ENCODE measurements at places on chromosomes 3 and 15.

- DNase-seq: no peak
These were observed 414.6 kb downstream of the FOXP1 start for GRCh38 chr3:71168880-71169411.

- no peak for DNase-seq
These were observed 67.7 kb downstream of the IGF2BP2 start for GRCh38 chr3:185757176-185757575.

DNA sequence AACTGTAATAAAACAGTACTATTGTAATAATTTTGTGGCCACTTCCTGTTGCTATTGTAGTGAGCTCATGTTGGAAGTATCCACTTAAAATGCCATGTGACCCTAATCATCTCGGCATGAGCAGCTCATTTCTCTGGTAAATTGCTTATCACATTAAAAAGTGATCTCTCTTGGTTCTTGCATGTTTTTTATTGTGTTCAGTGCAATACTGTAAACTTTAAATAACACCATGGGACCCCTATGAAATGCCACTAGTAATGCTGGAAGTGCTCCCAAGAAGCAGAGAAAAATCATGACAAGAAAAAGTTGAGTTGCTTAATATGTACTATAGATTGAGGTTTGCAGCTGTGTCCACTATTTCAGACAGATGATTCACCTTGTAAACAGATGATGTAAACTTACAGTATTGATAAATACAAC is 45.6 kb downstream of the NMD3 start:
- DNase-seq: peak; percentile 10

GRCh38 chr3:42752961-42753360 is 20.1 kb downstream of the CCDC13 start:
- DNase-seq: no peak

- DNase-seq: no peak
These were observed 191.1 kb downstream of the KLF13 start for GRCh38 chr15:31517711-31518110.

GRCh38 chr3:111809186-111809585 is 49.9 kb upstream of the PHLDB2 start:
- DNase-seq: no peak

DNA sequence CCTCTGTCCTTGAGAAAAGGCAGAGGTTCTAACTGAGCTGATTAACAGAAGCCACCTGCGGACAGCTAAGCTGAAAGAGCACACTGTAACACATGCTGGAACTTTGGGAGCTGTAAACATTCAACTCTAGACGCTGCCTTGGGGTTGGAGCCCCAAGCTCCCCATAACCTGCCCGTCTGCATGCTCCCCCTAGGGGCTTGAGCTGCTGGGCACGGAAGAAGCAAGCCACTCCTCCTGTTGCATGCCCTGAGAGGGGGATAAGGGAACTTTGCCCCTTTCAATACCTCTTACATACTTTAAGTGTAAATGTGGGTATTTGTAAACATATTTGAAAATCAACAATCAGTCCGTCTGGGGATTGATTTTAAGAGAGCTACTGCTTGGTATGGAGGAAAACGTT is 188.4 kb downstream of the ADAMTSL3 start:
- no peak for DNase-seq

DNA sequence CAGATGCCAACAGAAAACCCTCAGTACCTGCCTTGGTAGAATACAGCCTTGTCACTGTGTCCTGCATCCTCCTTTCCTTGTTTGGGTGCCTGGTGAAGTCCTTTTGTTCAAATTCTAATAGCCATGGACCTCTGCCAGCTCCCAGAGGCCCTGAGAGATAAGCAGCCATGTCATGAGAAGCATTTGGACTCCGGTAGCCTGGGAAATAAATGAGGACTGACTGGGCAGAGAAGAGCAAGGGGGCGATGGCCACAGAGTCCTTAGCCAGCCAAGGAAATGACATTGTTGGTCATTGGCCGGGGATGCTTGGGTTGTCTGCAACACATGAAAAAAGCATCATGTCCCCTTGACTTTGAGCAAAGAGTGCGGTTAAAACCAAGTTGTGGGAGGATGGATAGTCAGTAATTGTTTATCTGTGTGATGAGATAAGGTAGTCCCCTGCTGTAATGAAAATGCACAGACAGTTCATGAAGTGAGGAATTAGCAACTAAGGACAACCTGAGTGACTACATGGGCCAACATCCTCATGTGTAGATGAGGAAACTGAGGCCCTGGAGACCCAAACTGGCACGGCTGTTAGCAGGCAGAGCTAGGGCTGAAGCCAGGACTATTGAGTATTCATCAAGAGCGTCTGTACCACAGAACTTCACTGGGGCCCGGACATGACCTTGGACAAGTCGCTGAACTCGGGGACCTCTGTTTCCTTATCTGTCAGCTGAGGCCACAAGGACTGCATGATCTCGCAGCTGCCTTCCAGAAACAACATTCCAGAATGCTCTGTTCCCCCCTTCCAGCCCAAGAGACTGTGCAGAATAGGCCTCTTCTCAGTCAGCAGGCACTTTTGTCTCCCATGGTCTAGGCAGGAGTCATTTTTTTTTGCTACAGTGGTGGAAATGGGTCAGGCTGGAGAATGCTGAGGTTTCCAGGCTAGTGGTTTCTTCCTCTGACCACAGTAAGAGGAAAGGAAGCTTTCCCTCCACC is 90.5 kb upstream of the CTDSPL start:
- DNase-seq: no peak

DNA sequence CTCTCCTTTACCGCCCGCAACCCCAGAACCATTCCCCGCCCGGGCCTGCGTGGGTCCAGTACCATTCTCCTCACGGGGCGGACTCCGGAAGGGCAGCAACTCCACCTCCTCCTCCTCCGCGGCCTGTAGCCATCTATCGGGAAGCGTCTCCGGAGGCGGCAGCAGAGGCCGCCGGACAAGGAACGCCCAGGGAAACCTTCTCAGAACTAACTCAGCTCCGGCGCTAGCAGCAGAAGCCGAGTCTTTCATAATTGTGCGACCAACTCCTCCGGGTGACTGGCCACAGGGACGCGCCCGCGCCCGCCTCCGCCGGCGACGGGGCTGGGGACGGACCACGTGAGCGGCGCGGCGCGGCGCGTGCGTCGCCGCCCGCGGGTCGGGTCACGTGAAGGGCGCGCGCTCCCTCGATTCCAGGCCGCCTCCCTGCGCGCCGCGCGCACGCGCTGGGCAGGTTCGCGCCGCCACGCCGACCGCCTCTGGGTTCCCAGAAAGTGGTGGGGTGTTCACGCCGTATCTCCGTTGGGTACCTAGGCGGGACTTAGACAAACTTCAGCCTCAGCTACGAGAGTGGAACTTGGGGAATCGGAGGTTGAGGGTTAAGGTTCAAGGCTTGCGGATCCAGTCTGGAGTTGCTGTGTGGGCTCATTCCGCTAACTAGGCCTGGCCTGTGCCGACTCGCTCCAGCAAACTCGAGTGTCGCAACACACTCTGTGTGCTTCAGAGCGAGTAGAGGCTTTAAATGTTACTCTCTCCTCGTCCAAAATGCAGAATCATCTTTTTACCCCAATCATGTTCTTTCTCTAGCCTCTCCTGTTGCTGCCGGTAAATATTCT is at the start of gene TRPM7:
TSS of gene TRPM7 (minus strand) at position 329 of the 833 bp plus-strand sequence. CDS start at position 65, 264 bp downstream.
- peak; percentile 83 for DNase-seq

DNA sequence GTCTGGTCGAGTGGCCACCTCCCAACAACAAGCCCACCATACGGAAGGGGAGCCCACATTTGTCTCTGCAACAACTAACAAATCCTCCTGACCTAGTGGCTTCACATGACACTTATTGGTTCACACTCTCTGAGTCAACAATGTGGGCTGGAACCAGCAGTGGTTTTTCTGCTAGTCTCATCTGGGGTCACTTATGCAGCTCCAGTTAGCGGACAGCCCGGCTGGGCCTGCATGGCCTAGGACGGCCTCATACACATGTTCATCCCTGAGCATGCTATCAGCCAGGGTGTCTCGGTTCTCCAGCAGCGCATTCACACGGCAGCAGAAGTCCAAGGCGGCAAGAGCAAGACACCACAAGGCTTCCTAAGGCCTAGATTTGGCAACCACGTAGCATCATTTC is 281.7 kb downstream of the XXYLT1 start:
- DNase-seq: no peak

DNA sequence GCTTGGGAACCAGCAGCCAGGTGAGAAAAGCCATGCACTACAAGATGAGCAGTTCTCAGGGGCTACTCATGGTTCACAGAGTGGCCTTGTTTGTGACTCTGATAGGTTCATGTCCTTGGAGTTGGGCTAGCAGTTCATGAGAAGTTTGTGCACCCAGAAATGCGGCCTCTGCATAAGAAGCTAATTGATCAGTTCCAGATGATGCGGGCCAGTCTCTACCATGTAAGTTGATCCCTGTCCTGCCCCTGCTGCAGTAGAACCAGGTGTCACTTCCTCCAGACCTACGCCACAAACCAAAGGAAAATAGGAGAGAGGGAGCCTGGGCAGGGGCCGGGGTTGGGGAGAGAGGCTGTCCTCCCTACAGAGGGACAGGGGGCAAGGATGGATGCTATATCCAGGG is 27.2 kb upstream of the MANF start:
- no peak for DNase-seq

DNA sequence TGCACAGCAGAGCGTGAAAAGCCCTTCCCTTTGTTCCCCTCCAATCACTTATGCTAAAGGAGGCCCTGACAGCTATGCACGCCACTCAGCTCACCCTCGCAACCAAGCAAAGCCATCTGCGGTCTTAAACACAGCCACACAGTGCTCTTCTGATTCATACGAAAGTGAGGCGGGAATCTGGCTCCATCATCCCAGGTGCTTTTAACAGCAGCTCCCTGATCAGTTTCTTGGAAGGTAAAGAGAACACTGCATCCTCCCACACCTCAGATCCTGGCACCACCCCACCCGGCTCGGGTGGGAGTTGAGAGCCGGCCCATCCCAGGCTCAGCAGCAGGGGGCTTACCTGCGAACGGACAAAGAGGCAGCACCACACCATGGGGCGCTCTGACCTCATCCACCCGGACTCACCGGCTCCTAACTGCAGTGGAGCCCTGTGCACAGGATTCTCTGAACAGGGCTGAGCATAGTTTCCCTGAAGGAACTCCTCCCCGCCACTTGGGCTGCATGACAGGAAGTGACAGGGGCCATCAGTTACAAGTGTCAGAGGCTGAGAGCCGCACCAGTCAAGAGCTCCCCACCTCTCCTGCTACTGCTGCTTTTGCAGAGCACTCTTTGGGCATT is 114.3 kb upstream of the ARHGEF3 start:
- DNase-seq: no peak

- DNase-seq: no peak
These were observed 50.8 kb upstream of the SYN2 start for GRCh38 chr3:11953350-11953749.

DNA sequence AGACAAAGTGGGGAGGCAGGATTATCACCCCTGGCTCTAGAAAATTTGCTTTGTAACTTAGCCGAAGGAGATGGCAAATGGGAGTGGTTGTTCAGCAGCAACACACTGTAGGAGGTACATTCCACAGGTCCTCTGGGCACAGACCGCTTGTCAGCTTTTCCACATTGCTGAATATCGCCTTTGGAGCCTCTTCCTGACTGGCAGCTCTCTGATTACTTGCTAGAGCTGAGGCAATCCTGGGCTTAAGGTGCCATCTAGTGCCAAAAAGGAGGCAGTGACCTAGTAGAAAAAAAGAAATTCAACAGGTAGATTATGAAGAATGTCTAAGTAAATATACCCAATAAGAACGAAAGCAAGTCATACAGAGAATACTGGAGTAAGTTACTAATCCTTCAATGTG is 13.1 kb upstream of the SCN5A start:
- DNase-seq: no peak

- no peak for DNase-seq
These were observed 125.1 kb downstream of the TJP1 start for GRCh38 chr15:29696950-29697738.

DNA sequence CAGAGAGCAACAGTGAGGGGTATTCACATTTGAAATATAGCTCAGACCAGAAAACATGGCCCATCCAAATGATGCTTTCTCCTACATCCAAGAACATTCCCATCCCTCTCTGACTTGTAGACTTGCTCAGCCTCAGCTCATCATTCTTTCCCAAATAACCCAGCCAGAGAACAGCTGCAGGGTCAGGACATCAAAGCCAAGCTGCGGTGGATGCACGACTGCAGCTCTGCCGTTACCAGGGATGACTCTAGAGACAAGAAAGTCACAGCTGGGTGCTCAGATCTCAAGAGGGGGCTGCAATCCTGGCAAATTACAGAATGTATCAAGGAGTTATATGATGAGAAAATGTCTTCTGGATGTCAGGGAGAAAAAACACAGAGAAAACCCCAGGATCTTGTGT is 944.3 kb downstream of the NTRK3 start:
- DNase-seq: no peak

DNA sequence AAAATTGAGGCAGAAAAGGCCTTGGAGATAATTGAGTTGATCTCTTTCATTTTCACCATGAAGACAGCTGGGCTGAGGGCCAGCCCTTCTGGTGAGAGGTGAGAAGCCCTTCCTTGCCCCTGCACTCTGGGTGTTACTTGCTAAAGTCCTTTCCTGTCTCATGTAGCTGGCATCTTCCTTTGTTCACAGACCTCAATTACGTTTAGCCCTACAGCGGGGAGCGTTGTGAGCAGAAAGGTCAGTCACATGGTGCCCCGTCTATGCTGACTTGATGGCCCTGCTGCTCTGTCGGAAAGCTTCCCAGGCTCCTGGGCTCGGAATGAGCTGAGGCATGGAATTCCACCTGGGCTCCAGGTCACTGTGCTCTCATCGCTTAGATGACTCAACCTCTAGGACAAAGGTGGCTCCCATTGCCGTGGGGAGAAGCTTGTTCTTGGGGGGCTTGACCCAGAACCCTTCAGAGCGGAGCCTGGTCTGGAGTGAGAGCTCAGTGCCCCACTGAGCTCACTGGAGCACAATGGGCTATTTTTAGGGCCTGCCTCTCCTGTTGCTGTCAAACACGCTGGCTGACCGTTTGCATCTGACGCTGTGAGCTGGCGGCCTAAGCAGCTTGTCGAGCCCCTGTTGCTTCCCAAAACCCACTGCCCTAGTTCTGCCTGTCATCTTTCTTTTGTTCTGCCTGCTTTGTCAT is 47.0 kb downstream of the RPLP1 start:
- no peak for DNase-seq

DNA sequence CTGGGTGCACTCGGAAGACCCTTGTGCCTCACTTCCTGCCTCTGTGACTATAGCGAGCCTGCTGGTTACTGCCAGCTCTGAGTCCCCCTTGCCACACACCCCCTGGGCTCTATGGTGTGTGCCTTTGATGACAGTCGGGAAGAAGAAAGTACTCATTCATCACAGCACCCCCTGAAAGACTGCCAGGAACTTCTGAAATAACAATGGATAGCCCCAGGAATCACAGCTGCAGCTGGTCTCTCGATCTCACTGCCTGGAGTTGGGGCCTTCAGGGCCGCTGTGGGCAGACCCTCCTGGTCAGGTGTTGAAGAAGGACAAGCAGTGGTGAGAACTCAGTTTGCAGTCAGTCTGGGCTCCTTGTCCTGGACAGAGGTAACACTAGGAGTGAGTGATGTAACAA is 9.8 kb upstream of the RPP14 start:
- DNase-seq: no peak

DNA sequence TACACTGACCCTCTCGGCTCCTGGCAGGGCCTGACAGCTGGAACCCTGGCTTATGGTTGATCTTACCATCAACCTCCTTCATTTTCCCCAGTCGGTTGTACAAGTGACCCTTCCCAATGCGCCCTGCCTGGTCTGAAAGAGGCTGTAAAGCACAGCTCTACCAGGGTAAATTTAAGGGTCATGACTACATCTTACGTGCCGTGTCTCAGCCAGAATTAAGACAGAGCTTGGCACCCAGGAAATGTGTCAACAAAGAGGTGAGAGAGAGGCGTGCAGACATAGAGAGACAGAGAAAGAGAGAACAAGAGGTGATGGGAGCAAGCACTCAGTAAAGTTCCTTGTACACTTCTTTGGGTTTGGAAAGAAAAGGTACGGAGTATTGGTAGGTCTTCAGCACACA is 28.8 kb downstream of the HOMER2 start:
- DNase-seq: no peak
